Progenitor cell of endocrine pancreas (in vitro differentiated cells): ENCODE measurements at places on chromosomes 2 and 18.

DNA sequence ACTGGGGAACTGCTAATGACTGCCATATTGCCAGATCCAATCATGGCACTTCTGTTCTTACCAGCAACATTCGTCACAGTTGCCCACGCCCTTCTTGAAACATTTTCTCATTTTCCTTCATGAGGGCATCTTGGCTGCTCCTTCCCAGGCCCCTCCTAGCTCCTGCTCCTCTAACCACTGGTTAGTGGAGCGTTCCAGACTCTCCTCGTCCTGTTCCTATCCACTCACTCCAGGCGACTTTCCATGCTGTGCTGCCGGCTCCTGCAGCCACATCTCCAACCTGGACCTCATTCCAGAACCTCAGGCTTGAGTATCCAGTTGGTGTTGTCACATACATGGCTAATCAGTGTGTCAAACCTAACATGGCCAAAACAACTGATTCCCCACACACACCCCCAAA lies 1.3 kb upstream of the ADI1 start:
- H3K4me1 ChIP-seq, result peaks cover 41% of the 10 kb centered on the region
- H3K27ac ChIP-seq, result no peak overlapping the region
- no peak for DNase-seq
- no peaks in the 10 kb centered on the region for H3K27me3 ChIP-seq

DNA sequence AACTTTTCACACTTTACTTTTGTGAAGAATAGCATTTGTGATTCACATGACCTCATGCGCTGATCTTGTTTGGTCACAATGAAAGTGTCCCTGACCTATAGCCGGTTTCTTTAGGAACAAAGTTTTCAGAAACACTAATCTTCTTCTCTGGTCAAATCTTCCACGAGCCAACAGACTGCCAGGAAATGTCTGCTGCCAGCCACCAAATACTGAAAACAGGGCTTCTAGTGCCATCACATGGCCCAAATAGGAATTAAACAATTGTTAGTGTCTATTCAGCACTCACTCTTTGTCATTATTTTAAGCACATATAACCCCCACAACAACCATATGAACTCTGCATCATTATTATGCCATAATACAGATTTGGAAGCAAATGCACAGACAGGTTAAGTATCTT lies 286.5 kb upstream of the SYT4 start:
- no peaks in the 10 kb centered on the region for H3K36me3 ChIP-seq
- no peak for DNase-seq
- H3K27ac ChIP-seq, result no peak overlapping the region
- peaks cover 13% of the 10 kb centered on the region for H3K27me3 ChIP-seq
- no peak overlapping the region for H3K4me3 ChIP-seq

GRCh38 chr18:25826823-25827222 lies 263.6 kb downstream of the SS18 start:
- H3K4me1 ChIP-seq, result peaks cover 46% of the 10 kb centered on the region
- no peak for DNase-seq
- no peak overlapping the region for H3K4me3 ChIP-seq
- no peak overlapping the region for H3K27ac ChIP-seq

GRCh38 chr18:1595195-1595594 lies 690.5 kb downstream of the ADCYAP1 start:
- no peaks in the 10 kb centered on the region for H3K36me3 ChIP-seq
- H3K4me3 ChIP-seq, result no peak overlapping the region
- H3K4me1 ChIP-seq, result peaks cover 1% of the 10 kb centered on the region
- no peak overlapping the region for H3K27ac ChIP-seq
